ENCODE measurements at places on chromosomes 6 and 20. TPM values are rescaled to one million over a fixed set of nuclear protein-coding genes. Genes with fewer than 3 reads are reported as not detected.

AGER gene
- total RNA-seq: 0.16 TPM

GFOD1 gene
- 3.7 TPM for total RNA-seq

R3HDML gene
- not detected for total RNA-seq

NOTCH4 gene
- 0.12 TPM for total RNA-seq

SLC22A16 gene
- total RNA-seq: not detected

LIN28B gene
- not detected for total RNA-seq

HFE gene
- total RNA-seq: 25.2 TPM

SLC22A7 gene
- total RNA-seq: not detected

ARFRP1 gene
- 26.6 TPM for total RNA-seq

PROCR gene
- 21.7 TPM for total RNA-seq

LBP gene
- total RNA-seq: 0.12 TPM

PHIP gene
- total RNA-seq: 18.9 TPM

ECT2L gene
- total RNA-seq: not detected

FBXO30 gene
- total RNA-seq: 25.8 TPM

HSD17B8 gene
- 5.2 TPM for total RNA-seq

CAP2 gene
- total RNA-seq: 1.9 TPM

TSPO2 gene
- total RNA-seq: not detected

PPP1R3G gene
- 6.2 TPM for total RNA-seq

NR2E1 gene
- total RNA-seq: not detected

RIPOR3 gene
- total RNA-seq: 50.8 TPM

KCNK5 gene
- total RNA-seq: not detected

PAK5 gene
- under 0.01 TPM for total RNA-seq

WFDC2 gene
- not detected for total RNA-seq

KHDC1 gene
- total RNA-seq: 3.8 TPM

ADAM33 gene
- 229 TPM for total RNA-seq

PRL gene
- not detected for total RNA-seq

TMEM74B gene
- not detected for total RNA-seq

CLPSL2 gene
- not detected for total RNA-seq

TAGAP gene
- total RNA-seq: not detected

MAFB gene
- 13.8 TPM for total RNA-seq

GSTA2 gene
- not detected for total RNA-seq

MAP7 gene
- 3.7 TPM for total RNA-seq

IPCEF1 gene
- 0.24 TPM for total RNA-seq

ARFGEF2 gene
- total RNA-seq: 55.3 TPM

SPTLC3 gene
- total RNA-seq: 3.6 TPM

FITM2 gene
- 12.7 TPM for total RNA-seq

PPIL6 gene
- 2.1 TPM for total RNA-seq

ATP6V1G2 gene
- total RNA-seq: 3.4 TPM

PXDC1 gene
- 149 TPM for total RNA-seq

SLC35D3 gene
- not detected for total RNA-seq

SLC26A8 gene
- total RNA-seq: not detected

MOCS1 gene
- total RNA-seq: 12.2 TPM
